ENCODE measurements at places on chromosomes 3 and 15. TPM values are rescaled to one million over a fixed set of nuclear protein-coding genes. Genes with fewer than 3 reads are reported as not detected.
A peak's percentile ranks its signal among the peaks of the same experiment; 100 is the strongest.

The AHSG gene
- not detected for total RNA-seq

The SLC22A13 gene
- under 0.01 TPM for total RNA-seq

- peak overlapping the region; percentile 97 for H3K27ac ChIP-seq
- H3K4me1 ChIP-seq, result peaks cover 29% of the 10 kb centered on the region
- H3K4me3 ChIP-seq, result peak overlapping the region; percentile 46
Observed at GRCh38 chr3:15630646-15631350, 29.3 kb downstream of the BTD start.

GRCh38 chr3:42057561-42058211, 33.5 kb upstream of the TRAK1 start:
- H3K27me3 ChIP-seq, result no peaks in the 10 kb centered on the region
- no peak for DNase-seq
- peaks cover 18% of the 10 kb centered on the region for H3K4me1 ChIP-seq
- no peak overlapping the region for H3K4me3 ChIP-seq

The P2RY12 gene
- total RNA-seq, result not detected

GRCh38 chr3:10334459-10334858, 13.5 kb upstream of the SEC13 start:
- no peak overlapping the region for H3K4me3 ChIP-seq
- peaks cover 52% of the 10 kb centered on the region for H3K27me3 ChIP-seq
- no peak overlapping the region for H3K27ac ChIP-seq
- DNase-seq, result peak; percentile 76

DNA sequence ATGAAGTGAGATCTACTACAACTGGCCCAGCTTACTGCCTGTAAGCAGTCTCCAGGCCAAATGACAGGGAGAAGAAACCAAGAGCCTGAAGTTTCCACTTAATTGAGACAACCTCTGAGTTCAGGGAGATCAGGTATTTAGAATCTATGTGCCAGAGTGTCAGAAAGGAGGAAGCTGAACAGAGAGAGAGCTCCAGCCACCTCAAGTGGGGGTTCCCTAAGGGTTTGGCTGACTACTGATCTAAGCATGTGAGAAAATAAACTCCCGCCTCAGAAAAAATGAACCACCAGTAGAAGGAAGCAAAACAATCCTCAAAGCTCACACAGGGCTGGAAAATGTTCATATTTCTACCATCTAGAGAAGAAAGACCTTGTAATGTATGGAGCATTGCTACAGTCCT, 25.0 kb downstream of the ADAM10 start:
- peak overlapping the region; percentile 72 for H3K27ac ChIP-seq
- peak; percentile 79 for DNase-seq
- H3K36me3 ChIP-seq, result no peaks in the 10 kb centered on the region
- H3K4me3 ChIP-seq, result no peak overlapping the region
- peaks cover 15% of the 10 kb centered on the region for H3K4me1 ChIP-seq
- no peaks in the 10 kb centered on the region for H3K27me3 ChIP-seq

The GLDN gene
- total RNA-seq, result under 0.01 TPM

DNA sequence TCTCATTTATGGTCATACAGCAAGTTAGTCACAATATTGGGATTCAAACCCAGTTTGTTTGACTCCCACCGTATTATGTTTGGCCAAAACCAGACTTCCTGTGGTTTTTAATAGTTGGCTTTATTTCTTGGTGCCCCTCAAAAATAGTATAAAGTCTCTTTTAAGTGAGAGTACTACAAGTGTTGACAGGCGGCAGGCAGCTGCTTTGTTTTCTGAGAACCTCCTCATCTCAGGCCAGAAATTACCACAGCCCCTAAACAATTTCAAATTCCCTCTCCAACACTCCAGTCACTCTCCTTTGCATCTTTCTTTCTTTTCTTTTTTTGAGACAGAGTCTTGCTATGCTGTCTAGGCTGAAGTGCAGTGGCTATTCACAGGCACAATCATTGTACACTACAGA, 121.5 kb downstream of the POLR2M start:
- no peak for DNase-seq
- H3K27ac ChIP-seq, result no peak overlapping the region
- peaks cover 2% of the 10 kb centered on the region for H3K27me3 ChIP-seq
- no peaks in the 10 kb centered on the region for H3K36me3 ChIP-seq
- H3K4me1 ChIP-seq, result no peaks in the 10 kb centered on the region

The DMXL2 gene
- 21.9 TPM for total RNA-seq

GRCh38 chr3:142975316-142975995, 12.0 kb upstream of the PAQR9 start:
- H3K36me3 ChIP-seq, result no peaks in the 10 kb centered on the region
- no peak overlapping the region for H3K4me3 ChIP-seq
- H3K27ac ChIP-seq, result no peak overlapping the region
- H3K4me1 ChIP-seq, result no peaks in the 10 kb centered on the region

DNA sequence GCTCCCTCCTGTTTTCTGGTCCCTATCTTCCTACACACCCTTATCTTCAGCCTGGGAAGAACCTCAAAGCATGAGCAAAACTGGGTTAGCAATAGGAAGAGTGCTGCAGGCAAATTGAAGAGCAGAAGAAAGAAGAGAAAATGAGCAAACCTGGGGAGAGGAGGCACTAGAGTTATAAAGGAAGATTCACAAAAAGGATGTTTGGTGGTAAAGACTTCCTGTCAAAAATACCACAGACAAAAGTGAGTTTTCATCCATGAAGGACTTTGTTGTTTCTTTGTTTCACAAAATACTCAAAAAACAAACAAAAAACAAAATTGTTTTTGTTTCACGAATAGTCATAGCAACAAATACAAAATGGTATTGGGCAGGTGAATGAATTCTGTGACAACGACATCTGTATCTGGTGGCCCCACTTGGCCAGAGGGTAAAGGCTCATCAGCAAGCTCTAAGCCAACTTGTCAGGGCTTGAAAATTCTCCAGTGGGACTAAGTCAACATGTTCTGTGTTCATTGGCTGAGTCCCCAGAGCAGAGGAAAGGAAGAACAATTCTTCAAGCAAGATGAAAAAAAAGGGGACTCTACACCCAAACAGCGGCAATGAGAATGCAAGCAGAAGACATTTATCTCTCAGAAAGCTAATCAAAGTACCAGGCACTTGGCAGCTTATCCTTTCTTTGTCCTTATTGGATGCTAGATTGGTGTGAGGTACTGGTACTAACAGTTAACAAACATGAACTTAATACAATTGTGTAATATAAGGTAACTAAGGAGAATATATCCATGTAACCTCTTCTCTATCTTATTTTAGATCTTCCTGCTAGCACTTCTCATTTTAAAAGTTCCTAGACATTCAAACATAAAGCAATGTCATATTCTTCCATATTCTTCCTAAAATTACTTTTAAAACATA, 9.7 kb downstream of the ATP8B4 start:
- no peak overlapping the region for H3K27ac ChIP-seq
- H3K36me3 ChIP-seq, result no peaks in the 10 kb centered on the region
- no peaks in the 10 kb centered on the region for H3K4me1 ChIP-seq

The EXD1 gene
- not detected for total RNA-seq

The GABRG3 gene
- total RNA-seq, result not detected

GRCh38 chr3:71616571-71617021, 33.1 kb upstream of the FOXP1 start:
- no peak overlapping the region for H3K4me3 ChIP-seq
- no peak for DNase-seq
- H3K4me1 ChIP-seq, result no peaks in the 10 kb centered on the region

- no peak overlapping the region for H3K4me3 ChIP-seq
- DNase-seq, result no peak
- H3K36me3 ChIP-seq, result no peaks in the 10 kb centered on the region
- H3K27me3 ChIP-seq, result peaks cover 6% of the 10 kb centered on the region
Observed at GRCh38 chr3:33105341-33105948, 8.4 kb upstream of the CRTAP start.

The CLEC3B gene
- 1.9 TPM for total RNA-seq

- peaks cover 2% of the 10 kb centered on the region for H3K4me1 ChIP-seq
- H3K27ac ChIP-seq, result no peak overlapping the region
- no peak overlapping the region for H3K4me3 ChIP-seq
- no peaks in the 10 kb centered on the region for H3K27me3 ChIP-seq
Observed at GRCh38 chr3:88167704-88168103, 17.9 kb downstream of the C3orf38 start.

- no peaks in the 10 kb centered on the region for H3K4me1 ChIP-seq
- no peaks in the 10 kb centered on the region for H3K36me3 ChIP-seq
- no peak overlapping the region for H3K4me3 ChIP-seq
- peaks cover 32% of the 10 kb centered on the region for H3K27me3 ChIP-seq
- H3K27ac ChIP-seq, result no peak overlapping the region
- peak; percentile 86 for DNase-seq
Observed at GRCh38 chr3:141105828-141106628, 54.9 kb downstream of the SPSB4 start.

DNA sequence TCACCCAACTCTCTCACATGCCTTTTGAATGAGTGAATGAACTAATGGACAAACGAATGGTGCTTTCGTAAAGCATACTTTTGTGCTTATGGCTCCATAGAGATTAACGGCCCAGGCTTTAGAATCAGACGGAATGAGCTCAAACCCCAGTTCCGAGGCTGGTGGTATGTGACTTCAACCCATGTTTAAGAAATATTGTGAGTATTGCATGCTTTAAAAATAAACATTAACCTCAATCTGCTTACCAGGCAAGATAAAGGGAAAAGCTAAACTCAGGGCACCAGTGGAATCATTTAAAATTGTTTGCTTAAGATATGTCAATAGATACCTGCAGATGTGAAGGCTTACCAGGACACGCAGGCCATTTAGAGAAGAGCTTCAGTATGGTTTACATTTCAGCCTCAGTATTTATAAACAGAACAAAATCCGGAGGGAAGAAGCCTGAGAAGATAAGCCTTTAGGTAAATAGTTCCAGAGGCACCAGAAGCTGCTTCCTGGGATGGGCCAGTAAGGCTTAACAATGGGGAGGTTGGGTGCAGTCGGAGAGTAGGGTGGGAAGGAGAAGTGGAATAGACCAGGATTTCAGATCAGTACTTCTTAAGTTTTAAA, 186.4 kb downstream of the ADAMTS9 start:
- H3K27me3 ChIP-seq, result no peaks in the 10 kb centered on the region
- peak; percentile 97 for DNase-seq
- H3K4me3 ChIP-seq, result no peak overlapping the region
- H3K36me3 ChIP-seq, result no peaks in the 10 kb centered on the region
- H3K4me1 ChIP-seq, result peaks cover 9% of the 10 kb centered on the region

DNA sequence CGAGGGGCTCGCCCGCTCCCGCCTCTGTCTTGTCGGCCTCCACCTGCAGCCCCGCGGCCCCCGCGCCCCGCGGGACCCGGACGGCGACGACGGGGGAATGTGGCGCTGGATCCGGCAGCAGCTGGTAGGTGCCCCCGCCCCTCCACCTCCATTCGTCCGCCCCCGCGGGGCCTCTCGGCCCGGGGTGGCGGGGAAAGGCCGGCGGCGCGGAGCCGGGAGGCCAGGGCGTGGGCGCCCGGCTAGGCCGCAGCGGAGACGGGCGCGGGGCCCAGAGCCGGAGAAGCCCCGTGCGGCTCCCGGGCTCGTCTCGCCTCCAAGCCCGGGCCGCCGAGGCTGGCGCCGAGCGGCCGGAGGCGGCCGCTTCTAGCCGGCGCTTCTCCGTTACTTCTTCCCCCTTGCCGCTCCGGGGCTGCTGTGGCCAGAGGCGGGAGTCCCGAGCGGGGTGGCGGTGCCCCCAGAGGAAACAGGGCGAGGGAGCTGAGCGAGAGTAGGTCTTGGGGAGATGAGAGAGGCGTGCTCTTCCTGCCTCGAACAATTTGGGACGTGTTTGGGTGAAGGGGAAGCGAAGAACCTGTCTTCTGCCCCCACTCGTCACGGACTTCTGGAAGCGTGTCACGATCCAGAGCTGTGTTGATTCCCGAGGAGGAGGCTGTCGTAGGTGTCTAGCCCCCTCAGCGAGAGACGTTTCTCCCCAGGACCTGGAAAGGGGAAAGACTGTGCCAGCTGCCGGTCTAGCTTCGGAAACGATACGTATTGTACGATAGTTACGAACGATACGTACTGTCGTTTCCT, 555 bp downstream of the ATP11B start:
- H3K36me3 ChIP-seq, result no peaks in the 10 kb centered on the region
- no peaks in the 10 kb centered on the region for H3K27me3 ChIP-seq
- H3K4me1 ChIP-seq, result no peaks in the 10 kb centered on the region
- peak overlapping the region; percentile 63 for H3K4me3 ChIP-seq

The SEMA6D gene
- 18.3 TPM for total RNA-seq
